ENCODE measurements at places on chromosomes 2 and 18. TPM values are rescaled to one million over a fixed set of nuclear protein-coding genes. Genes with fewer than 3 reads are reported as not detected.

Gene ATOH8
- 4.5 TPM for total RNA-seq

Gene SP100
- 28.5 TPM for total RNA-seq

Gene CHRNA1
- total RNA-seq, result not detected

Gene ASAP2
- 39.9 TPM for total RNA-seq

Gene CPLX4
- not detected for total RNA-seq

Gene REG3A
- not detected for total RNA-seq

Gene SGPP2
- total RNA-seq, result 0.20 TPM
